ENCODE measurements at places on chromosomes 4 and X.

DNA sequence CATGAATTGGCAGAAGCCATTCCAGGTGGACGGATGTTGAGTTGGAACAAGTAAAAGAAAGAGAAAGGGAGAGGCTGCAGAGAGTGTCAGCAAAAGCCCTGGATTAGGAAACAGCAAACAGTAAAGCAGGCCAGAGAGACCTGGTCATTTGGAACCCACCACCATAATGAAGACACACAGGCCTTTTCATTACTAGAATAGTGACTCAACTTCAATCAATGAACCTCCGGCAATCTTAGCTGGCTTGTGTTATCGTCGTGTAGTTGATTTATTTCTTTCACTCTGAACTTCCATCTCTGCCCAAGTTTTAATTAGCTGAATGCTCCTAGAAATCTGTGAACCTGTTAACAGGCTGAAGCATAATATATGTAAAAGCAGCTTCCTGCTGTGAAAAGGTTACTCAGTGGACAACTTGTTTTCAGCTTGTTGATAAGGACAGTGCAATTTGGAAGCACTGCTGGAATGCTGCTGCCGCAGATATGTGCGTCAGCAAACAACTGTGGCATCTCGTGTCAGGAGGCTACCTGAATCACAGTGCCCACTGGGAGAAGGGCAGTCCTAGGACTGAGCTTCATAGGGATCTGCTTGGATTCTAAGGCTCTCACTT, 68.8 kb downstream of the SPANXN4 start:
- DNase-seq = no peak

DNA sequence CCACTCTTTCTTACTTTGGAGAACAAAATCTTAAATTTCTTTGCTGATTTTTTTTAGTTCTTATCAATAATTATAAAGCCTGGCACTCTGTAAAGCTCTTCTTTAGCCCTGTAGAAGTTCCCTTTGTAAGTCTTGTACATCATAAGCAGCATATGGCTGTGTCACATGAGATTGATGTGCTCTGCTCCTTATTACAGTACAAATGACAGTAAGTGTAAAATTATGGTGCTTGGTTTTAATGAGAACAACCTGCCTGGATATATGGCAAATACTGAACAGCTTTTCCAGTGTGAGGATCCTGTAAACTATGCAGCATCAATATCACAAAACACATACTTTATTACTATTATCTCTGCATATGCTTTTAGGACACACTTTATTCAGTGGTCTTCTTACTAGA, 145.9 kb upstream of the GNPDA2 start:
- DNase-seq = no peak

DNA sequence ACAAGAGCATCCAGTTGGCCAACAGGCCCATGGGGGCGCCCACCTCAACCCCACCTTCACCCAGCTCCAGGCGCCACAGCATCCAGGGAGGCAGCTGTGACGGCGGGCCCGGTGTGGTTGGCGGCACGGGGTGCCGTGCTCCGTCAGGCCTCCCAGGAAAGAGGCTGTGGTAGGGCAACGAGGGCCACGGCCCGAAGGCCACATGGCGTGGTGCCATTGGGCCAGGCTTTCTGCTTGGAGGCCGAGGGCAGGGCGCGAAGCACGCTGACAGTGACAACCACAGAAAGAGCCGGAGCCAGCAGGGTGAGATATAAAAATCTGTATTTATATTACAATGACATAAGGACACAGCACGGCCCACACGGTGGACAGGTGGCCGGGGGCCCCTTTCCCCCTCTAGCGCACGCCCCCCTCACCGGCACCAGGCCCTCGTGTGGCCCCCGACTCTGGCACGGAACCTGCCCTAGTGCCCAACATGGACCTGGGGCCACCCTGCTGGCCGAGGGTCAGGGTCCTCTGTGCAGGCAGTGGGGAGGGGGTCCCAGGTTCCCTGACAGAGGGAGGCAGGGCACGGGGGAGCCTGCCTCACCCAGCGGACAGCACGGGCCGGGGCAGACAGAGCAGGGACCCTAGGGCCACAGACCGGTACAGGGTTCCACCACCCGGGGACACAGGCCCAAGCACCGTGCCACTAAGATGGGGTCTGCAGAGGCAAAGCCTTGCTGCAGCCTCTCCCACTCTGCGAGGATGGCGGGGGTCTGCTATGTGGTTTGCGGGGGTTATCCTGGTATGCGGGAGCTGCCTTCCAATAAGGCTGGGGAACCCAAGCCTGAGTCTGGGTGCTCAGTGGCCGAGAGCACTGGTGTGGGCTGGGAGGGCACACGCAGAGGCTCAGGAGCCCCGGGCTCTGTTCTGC, 5.5 kb upstream of the HAUS3 start:
- DNase-seq = no peak

DNA sequence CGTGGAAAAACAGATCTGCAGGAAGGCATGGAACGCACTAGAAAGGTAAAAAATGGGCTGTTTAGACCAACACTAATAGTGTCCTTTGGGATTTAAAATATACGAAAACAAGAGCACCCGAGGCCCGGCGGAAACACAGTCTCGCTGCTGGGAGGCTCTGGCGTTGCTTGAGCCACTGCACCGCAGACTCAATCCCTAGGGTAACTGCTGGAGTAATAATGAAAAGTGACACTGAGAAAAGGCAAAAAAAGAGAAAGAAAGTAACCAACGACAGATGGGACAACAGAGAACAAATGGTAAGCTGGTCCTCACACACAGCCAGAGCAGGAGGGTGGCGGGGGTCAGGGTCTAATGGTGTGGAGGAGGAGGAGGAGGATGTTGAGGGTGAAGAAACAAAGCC, 15.4 kb downstream of the IRAK1 start:
- DNase-seq = no peak

GRCh38 chrX:32644476-32645245, 566.7 kb downstream of the DMD start:
- DNase-seq = no peak

- no peak for DNase-seq
Observed at GRCh38 chr4:68466185-68466584, 18.9 kb downstream of the TMPRSS11E start.

DNA sequence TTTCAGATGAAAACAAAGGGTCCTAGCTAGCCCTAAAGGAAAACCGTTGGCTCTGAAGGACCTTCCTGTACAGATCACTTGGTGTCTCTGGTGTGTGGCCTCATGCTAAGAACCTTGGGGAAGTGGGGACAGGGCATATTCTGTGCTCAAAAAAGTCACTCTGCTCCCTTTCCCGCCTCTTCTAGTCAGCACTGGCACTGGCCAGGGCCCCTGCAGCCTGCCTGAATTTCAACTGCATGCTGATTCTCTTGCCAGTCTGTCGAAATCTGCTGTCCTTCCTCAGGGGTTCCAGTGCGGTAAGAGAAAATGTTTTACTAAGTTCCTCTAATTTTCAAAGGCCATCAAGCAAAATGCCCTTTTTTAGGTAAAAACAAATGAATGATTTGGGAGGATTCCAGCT, 3.4 kb downstream of the CYBB start:
- no peak for DNase-seq

DNA sequence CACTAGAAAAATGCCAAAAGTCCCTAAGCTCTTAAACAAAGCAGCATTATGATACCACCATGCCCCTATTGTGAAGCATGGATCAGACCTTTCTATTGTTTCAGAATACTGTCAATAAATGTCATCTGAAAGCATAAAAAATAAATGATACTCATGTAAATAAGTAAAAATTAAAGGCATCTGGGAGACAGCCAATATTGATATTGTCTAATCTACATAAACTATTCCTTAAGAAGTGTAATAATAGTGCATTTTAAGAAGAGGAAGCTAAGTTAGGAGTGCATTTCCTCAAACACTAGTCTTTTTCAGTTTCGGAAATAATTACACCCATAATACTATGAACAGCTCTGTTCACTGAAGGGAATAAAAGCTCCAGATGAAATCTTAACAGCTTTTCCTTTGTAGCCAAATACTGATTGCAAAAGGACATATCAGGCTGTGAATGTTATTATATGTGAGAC, 181.6 kb downstream of the SPOCK3 start:
- DNase-seq = no peak

DNA sequence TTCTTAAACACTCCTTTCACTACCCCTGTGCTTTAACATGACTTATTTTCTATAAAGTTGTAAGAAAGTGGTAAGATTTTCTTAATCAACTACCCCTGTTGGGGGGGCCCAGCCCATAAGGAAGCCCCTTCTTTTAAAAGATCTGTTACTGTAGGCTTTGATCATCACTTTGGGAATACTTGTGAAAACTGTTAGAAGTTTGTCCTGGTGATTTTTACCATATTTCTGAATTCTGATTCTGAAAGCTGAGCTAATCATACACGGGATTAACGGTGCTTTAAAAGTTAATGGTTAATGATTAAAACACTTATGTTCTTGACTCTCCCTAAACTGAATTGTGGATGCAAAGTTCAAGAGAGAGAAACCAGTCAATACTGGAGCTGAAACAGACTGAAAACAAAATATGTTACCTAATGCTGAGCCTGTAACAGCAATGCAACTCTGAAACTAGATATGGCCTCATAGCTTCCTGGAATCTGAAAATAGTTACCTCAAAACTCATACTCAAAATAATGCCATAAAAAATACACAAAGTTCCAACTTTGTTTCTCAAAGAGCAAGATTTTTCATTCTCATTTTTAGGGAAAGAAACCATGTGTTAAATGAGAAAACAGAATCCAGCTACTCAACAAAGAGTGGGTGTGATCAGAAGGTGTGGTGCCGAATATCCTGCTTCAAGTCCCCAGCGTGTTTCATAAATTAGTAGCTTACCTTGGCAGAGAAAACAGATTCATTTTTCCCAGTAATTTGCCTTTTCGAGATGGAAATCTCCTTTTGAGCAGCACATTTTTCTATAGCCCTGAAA, 31.6 kb downstream of the ADH7 start:
- no peak for DNase-seq

GRCh38 chr4:177033632-177034031, 240.9 kb upstream of the VEGFC start:
- no peak for DNase-seq

- DNase-seq = no peak
Observed at GRCh38 chrX:74090049-74090448, 213.9 kb upstream of the ZCCHC13 start.

DNA sequence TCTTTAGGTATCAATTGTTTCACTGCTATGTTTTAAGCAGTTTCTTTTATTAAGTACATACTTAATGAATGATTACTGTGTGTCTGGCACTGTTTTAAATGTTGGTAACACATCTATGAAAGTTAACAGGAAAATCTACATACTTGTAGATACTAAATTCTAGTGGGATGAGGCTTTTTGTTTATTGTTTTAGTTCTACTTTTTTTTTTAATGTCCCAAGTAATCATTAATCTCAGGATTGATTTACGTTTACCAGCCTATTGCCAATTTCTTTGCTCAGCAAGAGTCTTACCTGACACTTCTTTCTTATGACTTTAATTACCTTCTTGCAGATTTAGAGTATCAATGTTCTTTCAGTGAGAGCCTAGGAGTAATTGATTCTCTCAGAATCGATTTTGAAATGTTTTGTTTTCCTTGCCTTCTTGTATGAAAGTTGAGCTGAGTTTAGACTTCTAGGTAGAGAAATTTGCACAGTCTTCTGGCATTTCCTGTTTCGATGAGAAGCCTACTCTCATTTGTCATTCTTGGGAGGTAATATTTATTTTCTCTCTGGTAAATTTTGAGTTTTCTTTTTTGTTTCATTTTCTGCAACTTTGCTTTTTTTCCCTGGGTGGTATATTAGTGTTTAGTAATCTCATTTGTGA, 235.2 kb upstream of the ANKRD50 start:
- DNase-seq = no peak

DNA sequence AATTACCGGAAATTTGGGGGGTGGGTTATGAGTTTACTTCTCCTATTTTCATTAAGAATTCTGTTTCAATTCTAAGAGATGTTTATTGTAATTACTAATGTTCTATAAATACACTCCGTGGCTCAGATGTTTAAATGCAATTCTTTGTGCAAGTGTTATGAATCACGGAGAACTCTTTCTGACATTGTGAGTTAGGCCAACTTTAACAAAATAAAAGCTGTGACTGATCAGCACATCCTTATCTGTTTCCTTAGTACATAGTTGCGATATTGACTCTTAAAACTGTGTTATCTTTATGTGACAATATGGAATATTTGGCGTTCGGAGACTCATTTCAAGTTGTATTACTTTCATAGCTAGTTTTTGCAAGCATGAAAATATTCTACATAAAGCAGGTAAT, 902 bp downstream of the KLHL4 start:
- DNase-seq = no peak

- DNase-seq = no peak
Observed at GRCh38 chrX:120791013-120791643, 84.5 kb downstream of the CT47B1 start.

- no peak for DNase-seq
Observed at GRCh38 chr4:150999086-150999485, 16.0 kb downstream of the LRBA start.

- no peak for DNase-seq
Observed at GRCh38 chr4:40546506-40546905, 83.2 kb downstream of the RBM47 start.

GRCh38 chr4:139553751-139554641, 2.0 kb downstream of the SETD7 start:
- no peak for DNase-seq

DNA sequence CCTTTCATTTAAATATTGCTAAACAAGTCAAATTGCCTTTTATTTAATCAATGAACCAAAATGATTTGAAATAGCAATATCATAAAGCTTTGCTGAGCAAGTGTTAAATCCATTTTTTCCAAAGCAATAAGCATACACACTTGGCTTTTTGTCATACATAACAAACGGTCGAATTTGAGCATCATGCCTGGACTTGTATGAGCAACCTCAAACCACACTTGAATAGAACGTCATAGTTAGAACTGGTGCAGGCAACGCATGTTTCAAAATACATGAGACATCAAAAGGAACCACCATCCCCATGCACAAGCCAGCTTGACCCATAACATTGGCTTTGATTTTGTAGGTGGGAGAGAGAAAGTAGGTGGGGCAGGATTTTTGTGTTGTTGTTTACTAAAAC, 812.3 kb upstream of the FRG1 start:
- no peak for DNase-seq

DNA sequence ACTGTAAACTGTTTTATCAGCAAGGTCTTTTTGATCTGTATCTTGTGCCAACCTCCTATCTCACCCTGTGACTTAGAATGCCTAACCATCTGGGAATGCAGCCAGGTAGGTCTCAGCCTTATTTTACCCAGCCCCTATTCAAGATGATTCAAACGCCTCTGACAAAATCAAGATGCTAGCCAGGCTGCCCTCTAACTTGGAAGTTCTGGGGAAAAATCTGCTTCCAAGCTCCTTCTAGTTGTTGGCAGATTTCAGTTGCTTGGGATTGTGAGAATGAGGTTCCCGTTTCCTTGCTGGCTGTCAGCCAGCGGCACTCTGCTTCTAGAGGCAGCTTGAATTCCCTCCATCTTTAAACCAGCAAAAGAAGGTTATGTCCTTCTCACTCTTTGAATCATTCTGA, 34.7 kb downstream of the LUZP4 start:
- DNase-seq = no peak

GRCh38 chrX:107119283-107119682, 661 bp upstream of the RBM41 start:
- DNase-seq = no peak

GRCh38 chr4:152464030-152464823, 71.7 kb downstream of the FBXW7 start:
- no peak for DNase-seq

- DNase-seq = peak; percentile 40
Observed at GRCh38 chrX:54807524-54808108, at the start of gene MAGED2. Gene MAGED2 (plus strand): TSS chrX:54807745. CDS start chrX:54809332, 1,587 bp downstream.

GRCh38 chrX:136447308-136447707, 40.4 kb upstream of the BRS3 start:
- DNase-seq = no peak

All from central memory CD4-positive, alpha-beta T cell (primary cell).